ENCODE measurements at places on chromosomes 3 and 15.

DNA sequence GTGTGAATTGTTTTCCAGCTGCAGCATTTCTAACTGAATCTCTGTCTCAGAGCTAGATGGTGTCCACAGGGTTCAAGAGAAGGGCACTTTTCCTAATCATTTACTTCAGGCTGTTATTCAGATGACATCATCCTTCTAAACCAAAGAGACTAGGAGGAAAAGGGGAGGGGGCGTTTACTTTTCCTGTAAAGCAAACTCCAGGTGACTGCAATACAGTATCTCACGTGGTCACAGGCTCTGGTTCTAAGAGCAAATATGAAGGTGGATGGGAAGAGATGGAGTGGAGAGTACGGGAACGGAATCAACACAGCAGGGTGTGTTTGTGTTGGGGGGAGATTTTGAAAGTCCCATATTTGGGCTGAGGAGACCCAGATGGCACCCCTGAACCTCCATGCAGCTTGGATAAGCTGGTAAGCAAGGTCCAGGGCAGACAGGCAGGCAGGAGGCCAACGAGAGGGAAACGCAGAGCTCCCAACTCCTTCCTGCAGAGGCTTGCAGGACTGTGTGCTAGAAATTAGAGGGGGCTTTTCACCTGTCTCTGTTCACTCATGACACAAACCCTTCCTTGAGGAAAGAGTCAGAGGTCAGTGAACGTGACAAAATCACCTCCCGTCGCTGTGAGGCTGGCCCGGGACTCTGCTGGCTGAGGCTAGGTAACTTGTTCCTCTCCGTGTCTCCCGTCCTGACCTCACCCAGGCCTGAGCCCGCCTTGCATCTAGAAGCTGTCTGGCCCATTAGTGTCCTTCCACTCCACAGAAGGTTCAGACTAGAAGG lies 151.2 kb downstream of the OPA1 start:
- DNase-seq, result no peak

DNA sequence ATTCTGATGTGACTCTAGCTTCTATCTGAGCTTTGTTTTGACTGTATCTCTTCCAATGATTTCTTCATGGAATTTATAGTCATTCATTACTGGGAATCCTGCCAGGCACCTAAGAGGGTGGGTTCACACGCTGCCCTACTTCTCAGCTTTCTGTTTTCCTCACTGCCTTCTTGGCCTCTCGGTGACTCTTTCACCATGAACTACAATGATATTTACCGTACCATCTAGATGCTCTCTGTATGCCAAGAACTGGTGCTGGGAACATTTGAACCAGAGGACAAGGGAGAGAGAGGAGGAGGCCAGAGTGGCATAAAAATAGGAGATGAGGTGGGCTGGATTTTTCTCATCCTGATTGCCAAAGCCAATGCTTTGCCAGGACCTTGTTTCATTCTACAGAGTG lies 280.0 kb upstream of the P2RY1 start:
- DNase-seq, result no peak

GRCh38 chr3:20511863-20512505 lies 326.0 kb upstream of the SGO1 start:
- no peak for DNase-seq

GRCh38 chr3:152345233-152345632 lies 76.5 kb downstream of the MBNL1 start:
- DNase-seq, result no peak

- no peak for DNase-seq
These were observed 4.3 kb upstream of the COPG1 start for GRCh38 chr3:129245141-129245540.

GRCh38 chr15:74388363-74388951 lies 21.0 kb upstream of the CYP11A1 start:
- no peak for DNase-seq

GRCh38 chr15:64507845-64508244 lies 47.5 kb downstream of the ZNF609 start:
- no peak for DNase-seq

DNA sequence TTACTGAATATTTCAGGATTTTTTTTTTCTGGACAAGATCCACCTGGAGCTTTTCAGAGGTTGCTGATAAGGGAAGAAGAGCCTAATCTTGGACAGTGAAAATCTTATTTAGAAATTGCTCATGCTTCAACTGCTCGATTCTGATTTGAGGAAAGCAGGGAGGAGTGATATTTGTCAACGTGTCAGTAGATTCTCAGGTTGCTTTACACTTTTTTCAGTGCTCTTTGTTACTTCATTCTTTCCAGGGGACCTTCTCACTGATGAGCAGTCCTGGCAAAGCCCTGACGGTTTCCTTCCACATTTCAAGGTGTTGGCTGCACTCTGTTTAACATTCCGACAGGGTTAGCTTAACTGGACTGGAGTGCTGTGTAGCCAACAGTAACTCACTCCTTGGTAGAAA lies 24.1 kb upstream of the RARB start:
- no peak for DNase-seq

DNA sequence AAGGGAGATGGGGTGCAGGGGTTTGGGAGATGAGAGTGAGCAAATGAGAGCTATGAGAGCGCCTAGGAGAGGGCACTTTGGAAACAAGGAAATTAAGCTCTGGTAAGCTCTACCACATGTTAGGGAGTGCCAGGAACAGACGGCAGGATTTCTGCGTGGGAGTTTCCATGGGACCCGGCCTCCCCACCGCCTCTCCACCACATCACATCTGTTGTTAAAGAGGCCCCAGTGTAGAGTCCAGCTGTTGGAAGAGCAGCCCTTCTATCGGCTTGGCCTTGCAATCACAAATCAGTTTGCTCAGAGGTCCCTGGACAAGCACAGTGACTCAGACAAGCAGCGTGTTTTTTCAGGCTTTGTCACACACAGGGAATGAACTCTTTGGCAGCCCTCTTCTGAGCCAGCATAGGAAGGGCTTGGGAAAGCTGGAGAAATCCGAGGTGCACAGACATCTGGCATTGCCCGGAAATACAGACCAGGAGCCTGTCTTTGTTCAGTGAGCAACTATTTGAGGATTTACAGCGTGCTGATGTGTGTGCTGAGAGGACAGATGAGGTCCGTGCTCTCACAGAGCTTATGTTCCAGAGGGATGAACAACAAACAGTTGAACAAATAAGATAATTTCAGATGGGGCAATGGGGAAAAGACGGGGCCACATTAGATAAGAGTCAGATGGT lies 370.6 kb upstream of the PROK2 start:
- DNase-seq, result no peak

DNA sequence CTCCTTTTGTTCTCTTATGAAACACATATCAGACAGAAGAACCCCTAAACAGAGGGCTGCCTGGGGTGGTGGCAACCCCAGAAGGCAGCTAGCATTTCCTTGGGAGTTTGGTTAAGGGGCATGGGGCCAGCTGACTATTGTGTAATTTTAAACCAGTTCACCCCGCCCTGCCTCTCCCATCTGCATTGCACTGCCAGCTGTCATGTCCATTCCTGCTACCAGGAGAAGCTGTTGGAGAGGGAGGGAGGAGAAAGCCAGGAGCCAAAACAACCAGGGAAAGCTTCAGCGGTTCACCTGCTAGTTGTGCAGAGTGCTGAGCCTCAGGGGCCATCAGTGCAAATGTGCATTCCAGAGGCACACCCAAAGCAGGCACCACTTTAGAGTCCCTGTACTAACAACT lies 47.6 kb upstream of the ATP1B3 start:
- DNase-seq, result no peak

GRCh38 chr3:146715170-146715569 lies 110.0 kb upstream of the PLSCR5 start:
- DNase-seq, result no peak

DNA sequence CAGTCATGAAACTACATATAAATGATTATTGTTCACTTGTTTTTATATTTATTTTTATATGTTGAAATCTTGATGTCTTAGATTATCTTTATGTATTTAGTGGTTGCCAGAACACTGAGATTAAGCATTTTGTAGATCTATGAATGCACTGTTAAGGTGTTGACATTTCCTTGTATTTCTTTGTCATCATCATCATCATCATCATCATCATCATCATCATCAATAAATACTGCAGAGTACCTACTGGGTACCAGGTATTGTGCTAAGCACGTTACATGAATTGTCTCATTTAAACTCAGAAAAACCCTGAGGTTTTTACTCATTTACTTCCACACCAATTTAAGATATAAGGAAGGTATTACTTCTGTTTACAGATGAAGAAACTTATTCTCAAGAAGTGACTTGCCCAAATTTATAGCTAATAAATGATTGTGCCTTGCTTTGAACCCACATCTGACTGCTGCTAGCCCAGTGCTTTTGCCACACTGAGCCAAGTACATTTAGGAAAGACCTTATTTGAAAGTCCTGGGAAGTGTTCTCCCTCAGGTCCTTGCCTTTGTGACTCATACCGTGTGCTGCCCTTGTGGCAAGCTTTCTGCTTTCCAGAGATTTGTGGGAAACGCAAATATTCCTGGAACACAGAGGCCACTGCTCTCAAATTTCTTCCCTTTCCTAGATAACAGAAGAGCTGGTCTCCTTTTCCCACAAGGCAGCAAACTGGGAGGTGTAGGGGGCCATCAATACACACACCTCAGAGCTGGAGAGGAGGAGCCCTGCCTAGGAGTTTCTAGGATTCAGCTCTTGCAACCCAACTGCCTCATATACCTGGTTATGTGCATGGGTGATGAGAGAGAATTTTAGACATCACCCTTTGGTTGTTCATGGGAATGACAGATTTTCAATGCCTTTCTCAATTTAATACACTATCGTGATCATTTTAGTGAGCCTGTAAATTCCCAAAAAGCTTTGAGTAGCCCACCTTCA lies 115.4 kb upstream of the C15orf61 start:
- no peak for DNase-seq

- no peak for DNase-seq
These were observed 60.2 kb downstream of the SYNPR start for GRCh38 chr3:63338351-63338750.

DNA sequence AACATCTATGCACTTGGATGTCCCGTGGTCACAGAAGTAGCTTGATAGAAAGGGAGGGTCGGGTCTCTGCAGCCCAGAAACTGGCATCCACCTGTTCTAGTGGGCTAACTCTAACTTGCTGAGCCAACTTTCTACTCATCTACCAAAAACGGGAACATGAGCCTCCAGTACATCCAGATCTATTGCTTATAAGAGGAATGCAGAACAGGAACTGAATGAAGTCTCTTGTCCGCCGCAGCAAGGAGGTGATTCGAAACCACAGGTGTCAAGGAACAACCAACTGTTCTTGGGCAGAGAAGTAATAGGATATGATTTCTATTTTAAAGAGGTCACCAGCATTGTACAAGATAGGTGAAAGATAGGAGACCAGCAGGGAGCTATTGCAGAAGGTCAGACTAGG lies 17.9 kb downstream of the TERC start:
- DNase-seq, result no peak

DNA sequence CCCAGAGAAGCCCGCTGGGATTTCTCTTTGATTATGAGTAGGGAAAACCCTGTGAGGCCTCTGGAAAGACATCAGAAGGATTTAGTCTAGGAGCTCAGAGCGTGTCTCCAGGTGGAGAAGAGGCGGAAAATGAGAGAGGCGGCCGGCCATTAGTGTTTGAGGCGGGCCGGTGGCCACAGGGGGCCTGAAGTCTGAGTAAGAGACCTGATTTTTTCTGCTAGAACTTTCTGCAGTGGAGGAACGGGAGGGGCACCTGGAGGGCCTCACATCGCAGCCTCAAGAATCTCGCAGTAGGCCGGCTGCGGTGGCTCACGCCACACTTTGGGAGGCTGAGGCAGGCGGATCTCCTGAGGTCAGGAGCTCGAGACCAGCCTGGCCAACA lies 28.5 kb downstream of the KLHDC8B start:
- no peak for DNase-seq

GRCh38 chr3:112539825-112540650 lies 21.7 kb downstream of the ATG3 start:
- no peak for DNase-seq

- DNase-seq, result no peak
These were observed 60.6 kb downstream of the CHSY1 start for GRCh38 chr15:101191242-101191641.

DNA sequence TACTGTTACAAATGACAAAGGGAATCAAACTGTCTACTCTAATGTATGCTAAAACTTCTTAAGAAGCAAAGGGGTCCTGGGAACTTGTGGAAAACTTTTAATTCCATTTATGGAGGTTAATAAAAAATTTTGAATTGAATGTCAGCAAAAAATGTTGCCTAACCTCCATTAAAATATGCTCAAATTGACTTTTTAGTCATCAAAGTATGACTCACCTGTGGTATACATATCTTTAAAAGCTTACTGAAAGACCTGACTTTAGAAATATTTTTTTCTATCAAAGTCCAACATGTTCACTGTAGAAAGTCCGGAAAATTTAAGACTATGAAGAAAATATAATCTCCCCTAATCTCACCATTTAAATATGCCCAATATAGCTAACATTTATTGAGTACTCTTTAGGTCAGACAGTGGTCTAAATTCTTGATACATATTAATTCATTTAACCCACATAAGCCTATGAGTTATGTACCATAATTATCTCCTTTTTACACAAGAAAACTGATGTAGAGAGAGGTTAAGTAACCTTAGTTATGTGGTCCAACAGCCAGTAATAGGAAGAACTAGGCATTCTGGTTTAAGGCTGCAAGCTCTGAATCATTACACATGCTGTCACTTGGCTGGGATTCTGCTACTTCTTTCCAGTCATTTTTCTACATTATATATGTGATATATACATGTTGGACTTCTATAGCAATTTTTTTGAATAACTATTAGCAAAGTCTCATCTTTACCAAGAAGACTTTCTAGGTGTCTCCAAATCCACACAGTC lies 83.6 kb downstream of the PDZRN3 start:
- DNase-seq, result no peak

DNA sequence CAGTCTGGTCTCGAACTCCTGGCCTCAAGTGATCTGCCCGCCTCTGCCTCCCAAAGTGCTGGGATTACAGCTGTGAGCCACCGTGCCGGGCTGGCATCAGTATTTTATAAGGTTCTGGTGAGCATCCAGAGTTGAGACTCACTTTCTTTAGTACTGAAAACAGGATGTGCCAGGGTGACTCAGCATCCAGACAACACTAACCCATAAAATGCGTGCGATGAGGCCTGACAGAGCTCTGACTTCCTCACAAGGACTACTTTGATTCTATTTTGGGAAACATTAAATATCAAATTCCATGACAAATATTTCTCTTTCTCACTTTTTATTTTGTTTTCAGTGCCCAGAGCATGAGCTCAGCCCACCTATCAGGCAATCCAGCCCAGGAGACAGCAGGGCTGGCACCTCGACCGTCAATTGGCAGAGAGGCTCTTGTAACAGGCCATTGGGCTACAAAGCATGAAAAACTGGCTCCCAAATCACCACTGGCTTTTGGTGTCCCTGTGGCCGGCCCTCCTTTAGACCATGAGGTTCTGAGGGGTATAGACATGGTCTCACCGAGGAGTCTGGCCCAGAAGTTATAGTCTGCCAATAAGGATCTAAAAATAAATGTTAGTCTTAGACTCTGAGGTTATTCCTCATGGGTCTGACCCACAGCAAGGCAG lies 75.0 kb downstream of the FEM1B start:
- peak; percentile 25 for DNase-seq

- no peak for DNase-seq
These were observed 33.4 kb downstream of the CPEB1 start for GRCh38 chr15:82613747-82614146.

DNA sequence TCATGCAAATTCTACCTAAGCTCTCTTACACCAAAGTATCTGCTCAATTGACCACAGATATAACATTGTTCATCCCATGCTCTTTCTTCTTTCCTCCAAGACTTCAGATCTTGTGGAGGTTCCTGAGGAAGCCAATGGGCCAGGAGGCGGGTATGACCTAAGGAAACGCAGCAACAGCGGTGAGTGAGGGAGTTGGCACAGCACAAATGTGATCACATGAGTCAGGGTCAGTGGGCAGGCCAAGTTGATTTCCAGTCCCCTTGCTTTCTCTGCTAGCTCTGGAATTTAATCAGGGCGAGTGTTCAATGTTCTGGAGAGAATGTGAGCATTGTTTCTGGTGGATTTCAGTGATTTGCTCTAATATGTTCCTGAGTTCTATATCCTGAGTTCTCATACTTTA lies 112.7 kb downstream of the STAC start:
- no peak for DNase-seq

Measured in stimulated activated CD4-positive, alpha-beta T cell treated with anti-CD3 and anti-CD28 coated beads, Interleukin-12 subunit alpha, Interleukin-12 subunit beta, amount 100 ng/mL, for 4 hours (primary cell).